ENCODE measurements at places on chromosomes 5 and 9.

- DNase-seq, result no peak
These were observed 693.8 kb downstream of the DNAH5 start for GRCh38 chr5:13250464-13251291.

DNA sequence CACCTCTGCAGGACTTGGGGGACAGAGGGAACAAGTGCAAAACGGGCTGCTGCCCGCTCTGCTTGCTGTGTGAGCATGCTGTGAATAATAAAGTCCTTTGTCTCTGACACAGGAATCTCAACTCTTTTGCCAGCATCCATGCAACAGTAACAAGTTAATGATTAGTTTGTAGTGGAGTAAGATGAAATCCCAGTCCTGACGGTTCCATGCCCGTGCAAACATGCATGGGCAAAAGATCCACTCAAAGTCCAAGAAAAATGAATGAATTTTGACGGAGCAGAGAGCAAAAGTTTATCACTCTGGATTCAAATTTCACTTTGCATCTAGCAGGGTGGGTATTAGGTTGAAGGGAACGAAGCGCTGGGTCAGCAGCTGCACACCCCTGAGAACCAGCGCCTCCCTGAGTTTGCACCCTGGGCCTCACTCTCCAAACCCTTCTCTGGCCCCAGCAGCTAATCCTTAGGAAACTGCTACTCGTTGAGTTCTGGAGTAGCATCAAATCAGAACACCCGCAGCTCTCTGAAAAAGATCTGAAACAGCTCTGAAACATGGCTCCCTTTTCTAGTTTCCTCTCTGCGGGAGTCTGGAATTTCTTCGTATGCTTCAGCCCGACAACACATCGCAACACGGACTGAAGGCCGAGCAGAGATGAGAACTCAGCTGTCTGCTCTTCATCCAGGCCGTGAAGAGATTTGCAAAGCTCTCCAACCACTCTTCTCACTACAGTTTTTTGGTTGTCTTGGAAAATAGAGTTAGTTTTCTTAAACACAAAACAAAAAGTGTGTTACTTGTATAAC is 45.6 kb upstream of the RUFY1 start:
- no peak for DNase-seq

GRCh38 chr9:118230329-118230728 is 526.1 kb downstream of the TLR4 start:
- DNase-seq, result no peak

DNA sequence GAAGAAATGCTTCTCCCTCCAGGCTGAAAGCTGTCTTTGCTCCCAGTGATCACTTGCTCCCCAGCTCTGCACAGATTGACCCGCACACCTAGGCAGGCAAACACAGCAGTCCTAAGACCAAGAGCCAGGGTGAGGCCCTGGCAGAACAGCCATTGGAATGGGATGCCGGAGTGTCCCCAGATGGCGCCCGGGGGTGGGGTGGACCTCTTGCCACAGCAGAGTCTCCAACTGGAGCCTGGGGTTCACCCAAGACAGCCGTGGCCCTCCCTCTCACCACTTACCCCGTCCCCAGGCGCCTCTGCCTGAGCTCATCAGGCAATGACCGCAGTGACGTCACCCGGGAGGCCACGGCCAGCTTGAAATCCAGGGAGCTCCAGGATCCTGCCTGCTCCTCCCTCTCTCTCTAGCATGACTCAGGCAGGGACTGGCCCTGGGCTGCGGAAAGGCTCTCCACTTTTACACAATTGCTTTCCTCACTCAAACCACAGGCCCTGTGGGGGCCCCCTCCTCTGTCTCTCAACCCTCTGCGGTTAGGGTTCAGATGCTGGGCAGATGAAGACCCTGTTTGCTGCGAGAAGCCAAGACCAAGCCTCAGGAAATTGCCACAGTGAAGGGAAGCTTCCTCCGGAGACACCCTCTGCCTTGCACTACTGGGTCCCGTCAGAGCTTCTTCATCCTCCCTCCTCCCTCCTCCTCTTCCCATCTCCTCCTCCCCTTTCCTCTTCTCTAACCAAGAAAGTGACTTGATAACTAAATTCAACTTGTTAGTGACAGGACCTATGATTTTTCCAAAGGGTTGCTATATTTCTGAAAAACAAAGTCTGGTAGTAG is 24.3 kb upstream of the PTGES start:
- peak; percentile 31 for DNase-seq

DNA sequence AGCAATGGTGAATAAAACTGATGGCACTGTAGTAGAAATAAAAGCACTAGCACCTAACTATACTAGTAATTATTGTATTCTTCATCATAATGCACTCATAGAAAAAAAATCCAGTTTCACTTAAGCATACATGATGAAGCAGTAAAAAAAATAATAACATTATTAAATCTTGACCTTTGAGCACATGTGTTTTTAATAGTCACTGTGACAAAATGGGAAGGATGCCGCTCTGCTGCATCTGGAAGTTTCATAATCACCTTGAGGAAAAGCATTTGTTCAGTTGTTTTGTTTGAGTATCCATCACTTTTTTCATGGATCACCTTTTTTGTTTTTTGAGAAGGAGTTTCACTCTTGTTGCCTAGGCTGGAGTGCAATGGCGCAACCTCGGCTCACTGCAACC is 13.2 kb downstream of the OR2K2 start:
- DNase-seq, result no peak

- no peak for DNase-seq
These were observed 24.0 kb upstream of the CDKN2B start for GRCh38 chr9:22033012-22033630.

DNA sequence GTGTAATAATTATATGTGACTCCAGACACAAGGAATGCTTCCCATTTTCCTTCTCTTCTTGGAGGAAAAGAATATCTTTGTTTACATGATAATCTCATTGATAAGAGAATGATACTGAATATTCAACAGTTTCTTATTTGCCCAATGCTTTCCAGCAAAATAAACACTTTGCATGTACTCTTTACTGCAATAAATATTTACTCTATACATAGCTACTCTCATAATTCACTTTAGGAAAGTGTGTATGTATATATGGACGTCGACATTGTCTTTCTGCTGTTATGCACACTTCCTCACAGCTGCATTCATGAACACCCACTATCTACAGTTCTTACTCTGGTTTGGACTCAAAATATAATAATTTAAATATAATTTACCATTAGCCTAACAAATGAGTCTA is 617.4 kb upstream of the CDH10 start:
- no peak for DNase-seq
